Thoracic aorta (tissue), 2 donors: ENCODE measurements at places on chromosomes 6 and 20. TPM values are rescaled to one million over a fixed set of nuclear protein-coding genes. Genes with fewer than 3 reads are reported as not detected.

- no peaks in the 10 kb centered on the region for H3K27me3 ChIP-seq
- H3K4me1 ChIP-seq = peaks cover 11% of the 10 kb centered on the region
- H3K4me3 ChIP-seq = no peak overlapping the region
- DNase-seq = no peak
- no peak overlapping the region for H3K27ac ChIP-seq
These were observed 2.8 kb upstream of the EPB41L2 start for GRCh38 chr6:131065824-131066171.

DNA sequence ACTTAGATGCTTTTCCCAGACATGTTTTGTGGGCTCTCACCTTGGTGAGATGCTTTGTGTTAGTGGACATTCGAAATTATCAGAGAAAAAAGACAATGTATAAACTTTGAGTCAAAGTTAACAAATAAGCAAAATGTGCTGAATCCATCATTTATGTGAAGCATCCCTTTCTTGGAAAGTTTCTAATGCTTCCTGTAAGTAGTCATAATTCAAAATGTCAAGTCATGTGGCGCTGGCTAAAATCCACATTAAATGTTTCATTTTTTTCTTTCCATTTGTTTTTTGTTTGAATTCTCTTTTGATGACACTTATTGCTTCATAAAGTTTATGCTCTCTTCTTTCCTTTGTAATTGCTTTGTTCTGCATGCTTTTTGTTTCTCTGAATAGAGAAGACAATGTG lies 107.2 kb upstream of the CENPW start:
- H3K4me1 ChIP-seq = no peaks in the 10 kb centered on the region
- no peak overlapping the region for H3K27ac ChIP-seq
- H3K4me3 ChIP-seq = no peak overlapping the region
- no peak for DNase-seq
- no peaks in the 10 kb centered on the region for H3K36me3 ChIP-seq
- no peaks in the 10 kb centered on the region for H3K27me3 ChIP-seq

GRCh38 chr6:43702534-43703440 lies 15.2 kb upstream of the MRPS18A start:
- no peaks in the 10 kb centered on the region for H3K27me3 ChIP-seq
- H3K4me1 ChIP-seq = peaks cover 14% of the 10 kb centered on the region
- peak; percentile 77 for DNase-seq
- H3K36me3 ChIP-seq = no peaks in the 10 kb centered on the region

- H3K27me3 ChIP-seq = no peaks in the 10 kb centered on the region
- peaks cover 46% of the 10 kb centered on the region for H3K4me1 ChIP-seq
- no peak for DNase-seq
- H3K4me3 ChIP-seq = peak overlapping the region; percentile 55
- no peaks in the 10 kb centered on the region for H3K36me3 ChIP-seq
These were observed 492.1 kb downstream of the MAFB start for GRCh38 chr20:40196846-40197436.

DNA sequence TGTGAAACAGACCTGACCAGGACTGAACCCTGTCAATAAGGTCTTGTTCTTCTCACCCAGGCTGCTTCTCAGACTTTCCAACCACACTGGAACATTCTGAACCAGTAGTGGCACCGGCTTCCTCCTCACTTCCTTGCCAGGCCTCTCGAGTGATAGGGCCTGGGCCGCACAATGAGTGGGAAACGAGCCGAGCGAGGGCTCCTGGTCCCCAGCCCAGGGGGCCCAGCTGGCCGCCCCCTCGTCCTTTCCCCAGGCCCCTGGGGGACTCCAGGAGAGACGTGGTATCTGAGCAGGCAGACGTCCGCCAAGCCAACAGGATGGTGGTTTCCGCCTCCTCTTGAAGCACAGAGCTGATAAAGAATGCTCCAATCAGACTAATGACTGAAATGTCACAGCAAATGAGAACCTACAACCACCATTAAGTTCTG lies 117.9 kb downstream of the GMDS start:
- no peaks in the 10 kb centered on the region for H3K36me3 ChIP-seq
- H3K4me3 ChIP-seq = peak overlapping the region; percentile 52
- peaks cover 31% of the 10 kb centered on the region for H3K4me1 ChIP-seq
- H3K27ac ChIP-seq = peak overlapping the region; percentile 63

The SLC35B2 gene
- 33.3 TPM for total RNA-seq

The RAB23 gene
- 43.7 TPM for total RNA-seq
